Mesothelial cell of epicardium (in vitro differentiated cells): ENCODE measurements at places on chromosomes 16 and 17.

DNA sequence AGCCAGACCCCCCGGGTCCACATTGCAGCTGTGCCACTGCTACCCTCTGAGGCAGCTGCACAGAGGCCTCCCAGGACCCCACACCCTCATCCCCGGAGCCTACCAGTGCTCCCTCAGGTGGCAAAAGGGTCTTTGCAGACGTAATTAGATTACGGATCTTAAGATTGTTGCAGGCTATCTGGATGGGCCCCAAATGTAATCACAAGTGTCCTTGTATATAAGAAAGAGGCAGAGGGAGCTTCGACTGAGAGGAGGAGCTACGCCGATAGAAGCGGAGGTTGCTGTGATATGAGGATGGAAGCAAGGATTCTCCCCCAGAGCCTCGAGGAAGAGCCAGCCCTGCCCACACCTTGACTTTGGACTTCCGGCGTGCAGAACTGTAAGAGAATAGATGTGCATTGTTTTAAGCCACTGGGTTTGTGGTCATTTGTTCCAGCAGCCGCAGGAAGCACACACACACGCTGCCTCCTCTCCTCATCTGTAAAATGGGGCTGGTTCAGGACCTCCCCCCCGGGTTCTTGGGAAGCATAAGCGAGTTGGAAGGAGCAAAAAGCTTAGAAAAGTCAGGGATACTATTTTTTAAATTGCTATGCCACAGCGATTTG, 10.5 kb upstream of the RAI1 start:
- no peak for DNase-seq

GRCh38 chr16:17607609-17608008, 136.8 kb upstream of the XYLT1 start:
- DNase-seq, result no peak

DNA sequence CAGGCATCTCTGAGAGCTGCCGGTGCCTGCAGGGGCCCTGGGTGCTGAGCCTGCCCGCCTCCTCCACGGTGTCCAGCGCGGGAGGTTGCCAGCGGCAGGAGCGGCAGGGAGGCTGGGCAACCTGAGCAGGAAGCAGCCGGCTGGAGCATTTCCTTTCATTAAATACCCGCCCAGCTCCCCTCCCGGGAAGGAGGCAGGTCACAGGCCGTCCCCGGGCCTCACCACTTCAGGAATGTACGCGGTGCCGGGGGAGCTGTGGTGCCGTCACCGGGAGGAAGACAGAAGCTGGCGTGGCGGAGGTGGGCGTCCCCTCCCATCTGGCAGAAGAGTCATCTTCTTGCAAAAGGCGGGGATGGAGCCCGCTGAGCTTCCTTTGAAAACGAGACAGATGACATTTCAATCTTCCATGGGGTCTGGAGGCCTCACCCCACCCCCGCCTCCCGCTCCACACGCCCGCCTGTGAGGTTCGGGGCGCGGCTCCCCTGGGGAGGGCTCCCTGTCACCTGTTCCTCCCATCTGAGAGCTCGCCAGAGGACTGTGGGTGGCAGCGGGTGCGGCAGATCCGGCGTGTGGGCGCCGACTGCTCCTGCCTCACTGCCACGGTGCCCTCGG, 16.0 kb downstream of the SOX8 start:
- DNase-seq, result no peak

DNA sequence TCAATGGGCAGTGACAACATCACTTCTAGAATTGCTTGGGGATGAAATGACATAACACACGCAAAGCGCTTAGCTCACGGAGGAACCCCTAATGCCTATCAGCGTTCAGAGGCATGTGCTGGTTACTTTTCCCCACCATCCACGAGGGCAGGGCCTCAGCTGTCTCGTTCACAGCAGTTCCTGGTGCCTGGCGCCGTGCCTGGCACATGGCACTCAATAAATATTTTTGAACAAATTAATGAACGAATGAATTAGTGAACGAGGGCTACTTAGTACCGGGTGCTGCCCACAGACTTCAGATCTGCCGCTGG, 14.1 kb upstream of the CIBAR2 start:
- DNase-seq, result no peak

DNA sequence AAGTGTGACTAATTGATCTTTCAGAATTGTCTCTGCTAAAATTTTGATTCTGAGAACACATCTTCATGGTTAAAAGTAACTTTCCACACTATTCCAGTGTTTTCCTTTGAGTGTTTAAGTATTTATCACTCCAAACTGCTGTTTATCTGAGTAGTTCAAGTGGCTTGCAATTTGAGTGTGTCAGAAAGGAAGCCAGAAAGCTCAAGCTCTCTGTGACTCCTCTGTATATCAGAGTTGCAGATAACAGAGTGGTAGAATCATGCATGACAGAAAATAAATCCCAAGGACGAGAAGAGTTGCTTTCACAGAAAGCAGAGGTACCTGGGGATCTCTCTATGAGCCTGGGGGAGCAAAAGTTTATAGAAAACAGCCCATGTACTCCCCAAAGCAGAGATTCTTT, 130.0 kb downstream of the CYB561 start:
- DNase-seq, result no peak

- no peak for DNase-seq
Measured at GRCh38 chr17:74682471-74683190, 30.1 kb downstream of the CD300LF start.

- no peak for DNase-seq
Measured at GRCh38 chr16:50603206-50604064, 55.2 kb downstream of the NKD1 start.

GRCh38 chr16:29687755-29688154, 8.8 kb downstream of the QPRT start:
- DNase-seq, result no peak

GRCh38 chr17:1398028-1398427, 2.0 kb downstream of the YWHAE start:
- DNase-seq, result no peak

GRCh38 chr17:2611627-2612026, 18.2 kb downstream of the PAFAH1B1 start:
- DNase-seq, result no peak

DNA sequence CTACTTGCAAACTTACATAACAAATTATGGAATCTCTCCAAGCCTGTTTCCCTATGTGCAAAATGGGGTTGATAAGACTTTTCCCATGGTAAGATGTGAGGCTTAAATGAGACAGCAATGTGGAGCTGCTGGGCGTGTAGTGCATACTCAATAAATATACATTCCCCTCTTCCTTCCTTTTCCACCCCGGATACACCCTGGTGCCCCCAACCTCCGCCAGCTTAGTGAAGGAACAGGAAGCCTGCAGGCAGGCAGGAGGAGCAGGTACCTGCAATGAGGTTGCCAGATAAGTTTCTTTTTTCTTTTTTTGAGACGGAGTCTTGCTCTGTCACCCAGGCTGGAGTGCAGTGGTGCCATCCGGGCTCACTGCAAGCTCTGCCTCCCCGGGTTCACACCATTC, 14.9 kb downstream of the C17orf50 start:
- no peak for DNase-seq

DNA sequence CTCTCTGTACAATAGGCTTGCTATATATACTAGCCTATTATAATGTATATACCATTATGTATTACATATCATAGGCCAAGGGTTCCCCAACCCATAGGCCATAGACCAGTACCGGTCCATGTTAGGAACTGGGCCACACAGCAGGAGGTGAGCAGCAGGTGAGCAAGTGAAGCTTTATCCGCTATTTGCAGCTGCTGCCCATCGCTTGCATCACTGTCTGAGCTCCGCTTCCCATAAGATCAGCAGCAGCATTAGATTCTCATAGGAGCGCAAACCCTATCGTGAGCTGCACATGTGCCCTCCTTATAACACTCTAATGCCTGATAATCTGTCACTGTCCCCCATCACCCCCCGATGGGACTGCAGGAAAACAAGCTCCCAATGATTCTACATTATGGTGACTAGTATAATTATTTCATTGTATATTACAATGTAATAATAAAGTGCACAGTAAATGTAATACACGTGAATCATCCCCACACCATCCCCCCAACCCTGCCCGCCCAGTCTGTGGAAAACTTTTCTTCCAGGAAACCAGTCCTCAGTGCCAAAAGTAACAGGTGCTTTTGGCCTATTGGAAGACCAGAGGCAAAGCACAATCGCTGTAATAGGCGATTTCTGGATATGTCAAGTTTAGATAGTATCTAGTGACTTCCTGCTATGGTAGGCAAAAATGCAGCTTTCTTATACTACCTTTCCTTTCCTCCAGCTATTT, 84.1 kb downstream of the MYH11 start:
- DNase-seq, result no peak
